ENCODE measurements at places on chromosomes 3 and 15. TPM values are rescaled to one million over a fixed set of nuclear protein-coding genes. Genes with fewer than 3 reads are reported as not detected.

TRPC1 gene
- total RNA-seq = 56.0 TPM

TMEM41A gene
- 17.2 TPM for total RNA-seq

C2CD4B gene
- total RNA-seq = not detected

MYL3 gene
- total RNA-seq = 5.8 TPM

NEK10 gene
- total RNA-seq = 2.9 TPM

FGF7 gene
- not detected for total RNA-seq

HDGFL3 gene
- 31.3 TPM for total RNA-seq

- no peak for DNase-seq
Measured at GRCh38 chr3:100105501-100105900, 8.8 kb downstream of the FILIP1L start.

DNA sequence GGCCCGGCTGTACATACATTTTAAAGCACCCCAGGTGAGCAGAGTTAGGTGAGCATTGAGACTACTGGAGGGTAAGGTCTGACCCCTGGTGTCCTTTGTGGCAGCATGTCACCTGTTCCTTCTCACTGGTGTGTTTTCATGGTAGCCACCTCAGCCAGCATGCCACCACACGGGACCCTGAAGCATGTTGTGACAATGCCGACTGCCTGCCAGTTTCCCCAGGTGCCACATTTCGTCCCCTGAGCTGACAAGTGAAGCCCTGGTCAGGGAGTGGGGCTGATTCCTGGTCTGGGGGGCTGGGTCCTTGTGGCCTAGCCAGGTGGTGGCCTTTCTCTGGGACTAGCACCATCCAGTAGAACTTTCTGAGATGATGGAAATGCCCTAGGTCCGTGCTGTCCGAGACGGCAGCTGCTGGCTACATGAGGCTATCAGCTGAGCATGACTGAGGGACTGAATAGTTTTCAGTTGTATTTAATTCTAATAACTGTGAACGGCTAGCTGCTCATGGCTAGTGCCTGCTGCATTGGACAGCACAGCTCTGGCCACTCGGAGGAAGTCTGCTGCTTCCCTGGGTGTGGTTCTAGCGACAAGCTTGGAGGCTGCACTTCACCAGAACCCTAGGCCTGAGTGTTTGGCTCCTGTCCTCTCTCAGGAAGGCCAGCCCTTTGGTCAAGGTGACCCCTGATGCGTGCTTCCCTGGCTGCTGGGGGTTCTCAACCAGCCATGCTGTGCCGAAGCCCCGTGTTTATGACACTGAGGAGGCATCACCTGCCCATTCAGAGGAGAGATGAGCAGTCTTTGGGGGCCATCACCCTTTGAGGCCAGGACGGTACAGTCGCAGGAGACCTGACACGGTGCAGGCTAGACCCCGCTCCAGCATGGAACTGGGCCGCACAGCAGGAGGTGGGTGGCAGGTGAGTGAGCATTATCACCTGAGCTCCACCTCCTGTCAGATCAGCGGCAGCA is 3.9 kb downstream of the C3orf22 start:
- no peak for DNase-seq

DNA sequence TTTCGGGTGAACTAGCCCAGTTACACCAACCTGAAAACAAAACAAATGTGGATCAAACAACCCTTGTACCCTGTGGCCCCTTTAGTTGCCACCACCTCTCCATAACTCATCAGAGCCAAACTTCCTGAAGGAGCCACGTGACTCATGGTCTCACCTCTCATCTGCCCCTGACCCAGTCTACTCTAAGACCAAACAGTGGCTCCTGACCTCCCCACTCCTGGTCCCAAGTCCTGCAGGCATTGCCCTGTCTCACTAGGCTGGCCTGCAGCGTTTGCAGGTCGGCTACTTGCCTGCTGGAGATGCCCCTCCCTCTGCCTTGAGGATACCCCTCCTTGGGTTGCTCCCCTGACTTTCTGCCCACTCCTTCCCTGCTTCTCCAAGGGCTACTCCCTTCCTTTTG is 23.1 kb downstream of the SLC6A11 start:
- DNase-seq = no peak

DNA sequence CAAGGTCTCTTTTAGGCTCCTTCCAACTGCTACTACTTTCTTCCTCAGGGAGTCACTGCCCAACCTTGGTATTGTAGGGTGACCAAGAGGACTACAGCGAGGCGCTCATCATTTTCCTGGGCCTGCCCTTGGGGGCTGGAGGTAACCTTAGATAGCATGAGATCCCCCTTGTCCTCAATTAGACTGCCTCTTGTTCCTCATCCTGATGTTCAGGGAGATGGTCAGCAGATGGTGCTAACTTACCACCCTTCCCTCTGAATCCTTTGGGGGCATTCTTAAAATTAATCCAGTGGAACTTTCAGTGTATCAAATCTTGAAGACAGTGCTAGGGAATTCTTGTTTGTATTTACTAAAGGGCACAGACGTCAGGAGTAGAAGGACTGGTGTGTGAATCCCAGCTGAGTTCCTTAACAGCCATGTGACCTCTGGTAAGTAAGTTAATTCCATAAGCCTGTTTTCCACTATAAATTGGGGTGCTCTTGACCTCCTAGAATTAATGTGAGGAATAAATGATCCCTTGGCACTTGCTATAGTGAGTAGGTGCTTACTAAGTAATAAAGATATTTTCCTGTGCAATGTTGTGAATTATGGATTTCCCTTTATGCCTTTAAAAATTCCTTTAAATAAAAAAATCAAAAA is 4.1 kb upstream of the CLPX start:
- peak; percentile 44 for DNase-seq

- peak; percentile 14 for DNase-seq
Measured at GRCh38 chr3:178393824-178394223, 142.4 kb upstream of the KCNMB2 start.

GRCh38 chr3:177590826-177591225 is 393.5 kb upstream of the TBL1XR1 start:
- DNase-seq = peak; percentile 52

DNA sequence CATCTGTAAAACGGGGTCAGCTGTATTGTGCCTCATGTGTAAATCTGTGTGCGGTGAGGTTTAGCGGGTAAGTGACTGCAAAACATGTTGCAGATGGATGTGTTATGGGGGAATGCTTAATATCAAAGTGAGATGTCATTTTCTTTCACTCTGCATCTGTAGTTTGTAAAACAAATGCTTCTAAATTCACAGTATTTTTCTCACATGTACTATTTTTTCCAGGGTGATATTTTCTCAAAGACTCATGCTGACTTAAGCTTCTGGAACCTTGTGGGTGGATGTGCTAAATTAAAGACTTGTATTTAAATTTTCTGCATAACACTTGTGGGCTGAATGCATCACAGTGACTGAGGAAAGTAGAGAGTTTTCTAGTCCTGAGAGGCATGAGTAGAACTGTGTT is 115.2 kb upstream of the TP63 start:
- DNase-seq = no peak

DNA sequence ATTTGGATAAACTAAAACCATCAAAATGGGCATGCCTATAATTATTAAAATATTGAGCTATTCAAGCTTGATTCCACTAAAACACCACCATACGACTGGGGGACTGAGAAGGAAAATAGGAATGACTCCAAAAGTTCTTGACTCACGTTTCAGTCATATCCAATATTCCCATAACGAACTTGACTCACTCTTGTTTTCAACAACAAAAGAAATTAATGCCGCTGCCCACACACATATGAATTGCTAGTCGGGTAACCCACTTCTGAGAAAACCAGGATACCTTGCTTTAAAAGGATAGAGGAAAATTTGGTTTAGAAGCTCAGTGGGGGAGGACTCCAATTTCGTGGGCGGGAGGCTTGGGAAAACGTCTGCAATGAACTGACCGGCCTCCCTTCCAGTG is 5.2 kb downstream of the HTR3C start:
- no peak for DNase-seq

GRCh38 chr3:95750097-95750496 is 1064.3 kb upstream of the EPHA6 start:
- no peak for DNase-seq

GRCh38 chr3:133367956-133368355 is 31.9 kb upstream of the BFSP2 start:
- DNase-seq = no peak

DNA sequence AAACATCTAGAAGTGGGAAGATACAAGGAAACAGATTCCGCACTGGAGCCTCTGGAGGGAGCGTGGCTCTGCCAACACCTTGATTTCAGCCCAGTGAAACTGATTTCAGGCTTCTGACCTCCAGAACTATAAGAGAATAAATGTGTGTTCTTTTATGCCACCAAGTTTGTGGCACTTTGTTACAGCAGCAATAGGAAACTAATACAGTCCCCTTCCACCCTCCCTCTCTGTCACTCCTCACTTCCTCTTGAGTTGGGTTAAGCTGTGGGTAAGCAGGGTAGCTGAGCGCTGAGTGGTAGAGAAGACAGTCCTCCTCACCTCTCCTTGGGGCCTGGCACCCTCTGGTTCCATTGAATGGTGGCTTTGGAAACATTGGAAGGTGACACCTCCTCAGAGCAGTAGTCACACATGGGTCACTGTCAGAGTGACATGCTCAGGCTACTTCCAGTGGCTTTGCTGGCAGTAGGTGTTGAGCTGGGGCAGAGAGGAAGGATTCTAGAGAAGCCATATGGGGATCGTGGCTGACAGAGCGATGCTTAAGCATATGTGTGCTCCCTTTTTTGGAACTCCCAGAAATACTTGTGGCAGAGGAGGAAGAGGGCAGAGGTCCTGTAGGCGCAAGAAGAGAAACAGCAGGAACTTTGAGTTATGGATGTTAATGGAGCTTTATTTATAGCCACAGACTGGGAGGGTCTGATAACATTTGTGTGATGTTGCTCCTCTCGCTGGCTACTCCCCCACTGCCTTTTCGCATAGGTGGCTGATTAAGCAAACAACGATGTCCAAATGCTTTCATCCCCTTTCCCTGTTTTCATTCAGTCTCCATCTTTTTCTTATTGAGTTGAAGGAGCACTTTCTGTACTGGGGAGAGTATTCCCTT is 14.8 kb upstream of the HCN4 start:
- DNase-seq = no peak

DNA sequence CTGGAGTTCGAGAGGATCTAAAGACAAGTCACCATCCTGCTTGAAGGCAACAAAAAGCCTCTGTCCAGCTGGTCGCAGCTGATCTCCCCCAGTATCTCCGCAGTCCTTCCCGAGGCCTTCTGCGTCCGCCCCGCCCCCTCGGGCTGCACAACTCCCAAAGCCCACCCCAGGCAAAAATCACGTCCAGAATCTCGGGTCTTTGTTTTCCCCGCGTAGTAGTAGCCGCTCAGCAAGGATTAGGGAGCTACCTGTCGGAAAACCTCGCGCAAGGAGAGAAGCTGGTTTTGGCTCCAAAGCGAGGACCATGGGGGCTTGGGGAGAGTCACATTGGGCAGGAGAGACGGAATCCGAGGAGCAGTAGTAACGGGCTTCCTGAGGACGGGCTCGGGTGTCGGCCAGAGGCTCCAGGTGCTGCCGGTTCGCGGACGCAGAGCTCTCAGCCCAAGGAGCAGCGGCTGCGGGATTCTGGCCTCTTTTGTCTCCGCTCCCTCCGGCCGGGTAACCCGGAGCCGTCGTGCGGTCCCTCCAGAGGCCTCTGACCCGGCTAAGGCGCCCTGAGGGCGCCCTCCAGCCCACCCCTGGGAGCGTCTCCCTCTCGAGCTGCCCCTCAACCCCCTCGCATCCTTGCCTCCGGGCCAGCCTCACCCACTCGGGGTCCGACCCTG is 401 bp downstream of the ZSCAN29 start:
- DNase-seq = no peak

DNA sequence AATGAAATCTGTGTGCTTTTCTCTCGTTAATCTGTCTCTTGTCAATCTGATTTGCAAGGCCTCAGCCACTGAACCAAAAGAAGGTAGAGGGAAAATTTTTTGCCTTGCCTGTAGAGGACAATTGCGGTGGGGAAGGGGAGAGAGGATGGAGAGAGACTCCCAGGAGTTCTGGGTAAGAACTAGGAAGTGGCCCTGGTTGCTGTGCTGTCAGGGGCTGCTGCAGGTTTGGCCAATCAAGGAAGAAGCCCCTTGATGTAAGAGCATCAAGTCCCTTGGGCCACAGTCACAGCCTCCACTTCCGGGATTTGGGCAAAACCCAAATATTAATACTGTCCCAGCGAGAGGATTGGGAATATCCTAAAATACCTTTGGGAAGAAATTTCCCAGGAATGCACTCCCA is 43.3 kb downstream of the TRANK1 start:
- no peak for DNase-seq

GRCh38 chr3:57080171-57080570 is 19.7 kb downstream of the SPATA12 start:
- DNase-seq = no peak

DNA sequence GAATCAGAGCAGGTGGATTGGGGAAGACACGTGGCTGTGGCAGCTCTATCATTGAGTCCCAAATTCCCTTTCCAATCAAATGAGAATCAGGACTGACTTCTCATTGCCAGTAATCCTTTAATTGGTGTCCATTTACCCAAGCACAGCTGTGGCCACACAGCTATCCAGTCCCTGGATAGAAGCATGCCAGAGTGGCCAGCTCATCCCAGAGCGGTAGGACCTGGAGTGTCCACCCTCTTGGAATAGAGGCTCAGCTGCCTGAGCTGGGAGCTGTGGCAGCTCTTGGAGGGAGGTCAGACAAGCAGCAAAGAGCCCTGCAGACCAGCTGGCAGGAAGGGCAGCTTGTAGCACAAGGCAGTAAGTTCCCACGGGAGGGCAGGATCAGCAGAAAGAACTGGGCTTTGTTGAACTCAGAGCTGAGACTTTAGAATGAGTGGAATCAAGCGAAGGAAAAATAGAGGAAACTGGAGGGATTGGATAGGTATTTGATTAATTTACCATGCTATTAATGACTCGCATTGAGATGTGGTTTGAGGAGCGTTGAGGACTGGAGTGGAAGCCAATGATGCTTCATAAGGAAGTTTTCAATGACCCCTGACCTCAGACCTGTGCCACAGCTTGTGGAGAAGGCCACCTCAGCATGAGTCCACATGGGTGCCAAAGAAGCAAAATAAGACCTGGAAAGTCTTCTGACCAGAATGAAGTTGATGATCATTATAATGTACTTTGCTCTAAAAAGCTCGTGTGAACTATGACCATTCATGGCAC is 6.9 kb upstream of the ALPK3 start:
- no peak for DNase-seq

GRCh38 chr15:39511000-39511915 is 69.6 kb upstream of the THBS1 start:
- DNase-seq = no peak

GRCh38 chr3:121895121-121895520 is 920 bp downstream of the SLC15A2 start:
- DNase-seq = no peak

- DNase-seq = no peak
Measured at GRCh38 chr3:89851974-89852621, 744.7 kb downstream of the EPHA3 start.

DNA sequence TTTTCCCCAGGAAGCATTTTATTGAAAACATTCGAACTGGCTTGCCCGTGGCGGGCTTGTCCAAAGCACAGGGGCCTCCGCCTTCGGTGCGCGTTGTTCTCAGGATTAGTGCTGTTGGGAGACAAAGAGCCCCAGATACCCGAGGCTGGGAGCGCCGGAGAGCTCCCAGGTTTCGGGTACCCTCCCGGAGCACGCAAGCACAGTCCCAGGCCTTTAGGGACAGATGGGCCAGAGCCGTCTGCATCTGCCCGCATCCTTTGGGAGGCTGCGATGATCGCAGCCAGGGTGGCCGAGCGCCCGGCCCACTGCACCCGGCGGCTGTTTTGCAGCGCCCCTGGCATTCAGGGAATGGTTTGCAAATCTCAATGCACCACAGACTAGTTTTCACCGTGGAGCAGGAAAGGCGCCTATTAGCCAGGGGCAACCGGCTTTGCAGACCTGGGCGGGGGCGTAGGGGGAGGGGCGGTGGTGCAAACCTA is 5.0 kb upstream of the FEZF2 start:
- peak; percentile 3 for DNase-seq
